Cardiac septum (tissue), 1 donor: ENCODE measurements at places on chromosomes 7 and 10.

DNA sequence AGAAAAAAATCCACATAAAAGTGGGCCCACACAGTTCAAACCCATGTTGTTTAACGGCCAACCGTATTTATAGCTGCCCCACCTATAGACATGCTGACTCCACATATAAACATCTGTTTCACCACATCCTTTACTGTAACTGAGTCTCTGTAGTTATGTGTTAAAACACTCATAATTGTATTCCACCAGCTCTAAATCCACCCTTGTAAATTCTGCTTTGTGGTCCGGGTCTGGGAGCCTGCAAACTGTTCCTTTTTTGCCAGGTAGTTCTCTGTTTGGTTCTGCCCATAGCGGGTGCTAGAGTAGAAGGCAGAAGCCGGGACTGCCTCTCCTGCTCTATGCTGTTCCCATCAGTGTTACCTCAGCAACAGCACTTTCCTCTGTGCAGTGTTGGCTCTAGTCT, 20.2 kb upstream of the FHIP2A start:
- no peak for DNase-seq

DNA sequence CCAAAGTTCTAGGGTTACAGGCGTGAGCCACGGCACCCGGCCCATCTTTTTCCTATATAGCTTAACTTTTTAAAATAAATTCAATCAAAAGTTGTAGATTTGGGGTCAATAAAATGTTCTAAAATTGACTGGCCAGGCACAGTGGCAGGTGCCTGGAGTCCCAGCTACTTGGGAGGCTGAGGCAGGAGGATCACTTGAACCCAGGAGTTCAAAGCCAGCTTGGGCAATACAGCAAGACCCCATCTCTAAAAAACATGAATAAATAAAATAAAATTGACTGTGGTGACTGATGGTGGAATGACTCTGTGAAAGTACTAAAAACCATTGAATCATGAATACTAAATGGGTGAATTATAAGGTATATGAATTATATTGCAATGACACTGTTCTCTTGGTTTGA, 20.8 kb downstream of the P4HA1 start:
- no peak for DNase-seq

GRCh38 chr7:14305233-14305866, 315.9 kb upstream of the ETV1 start:
- no peak for DNase-seq

DNA sequence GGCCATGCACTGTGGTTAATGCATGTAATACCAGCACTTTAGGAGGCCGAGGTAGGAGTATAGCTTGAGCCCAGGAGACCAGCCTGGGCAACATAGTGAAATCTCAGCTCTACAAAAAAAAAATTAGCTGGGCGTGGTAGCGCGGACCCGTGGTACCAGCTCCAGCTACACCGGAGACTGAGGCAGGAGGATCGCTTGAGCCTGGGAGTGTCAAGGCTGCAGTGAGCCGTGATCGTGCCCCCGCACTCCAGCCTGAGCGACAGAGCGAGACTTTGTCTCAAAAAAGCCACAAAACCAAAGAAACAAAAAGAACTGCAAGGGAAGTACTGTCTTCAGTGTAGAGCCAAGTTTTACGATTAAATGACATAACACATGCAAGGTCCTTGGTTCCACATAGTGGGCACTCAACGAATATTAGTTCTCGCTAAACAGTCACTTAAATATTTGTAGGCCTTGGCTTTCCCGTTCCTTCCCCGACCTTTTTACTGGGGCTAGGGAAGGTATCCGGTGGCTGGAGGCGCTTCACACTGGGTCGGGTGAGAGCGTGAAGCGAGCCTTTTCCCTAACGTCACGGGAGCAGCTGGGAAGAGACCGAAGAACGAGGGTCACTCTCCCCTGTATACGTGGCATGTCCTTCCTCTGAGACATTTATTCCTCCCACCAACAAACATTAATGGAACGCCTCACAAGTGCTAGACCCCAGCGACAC, 993 bp upstream of the SND1 start:
- no peak for DNase-seq

DNA sequence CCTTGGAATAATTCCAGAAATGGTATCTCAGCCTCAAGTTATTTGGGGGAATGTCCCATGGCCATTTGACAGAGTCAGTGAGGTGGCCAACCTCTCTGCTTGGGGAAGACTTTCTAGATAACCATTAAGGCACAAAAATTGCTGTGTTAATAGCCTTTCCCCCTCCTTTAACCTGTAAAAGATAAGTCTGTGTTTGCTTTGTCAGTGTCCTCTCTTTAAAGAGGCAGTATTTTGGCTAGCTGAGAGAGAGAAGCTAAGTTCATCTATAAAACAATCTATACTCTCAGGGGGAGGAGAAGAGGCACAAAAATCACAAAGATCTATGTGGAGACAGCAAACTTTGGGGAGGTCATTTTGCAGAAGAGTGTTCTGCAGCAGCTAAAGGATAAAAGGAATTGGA, 72.1 kb downstream of the PLCE1 start:
- no peak for DNase-seq

GRCh38 chr10:130128062-130128781, 8.0 kb upstream of the GLRX3 start:
- no peak for DNase-seq

- DNase-seq: peak; percentile 83
Observed at GRCh38 chr10:5297466-5297865, 67.3 kb upstream of the UCN3 start.

GRCh38 chr7:128135515-128136214, 104.4 kb upstream of the LRRC4 start:
- DNase-seq: no peak

GRCh38 chr7:27533652-27534081, 129.0 kb downstream of the HIBADH start:
- DNase-seq: no peak

DNA sequence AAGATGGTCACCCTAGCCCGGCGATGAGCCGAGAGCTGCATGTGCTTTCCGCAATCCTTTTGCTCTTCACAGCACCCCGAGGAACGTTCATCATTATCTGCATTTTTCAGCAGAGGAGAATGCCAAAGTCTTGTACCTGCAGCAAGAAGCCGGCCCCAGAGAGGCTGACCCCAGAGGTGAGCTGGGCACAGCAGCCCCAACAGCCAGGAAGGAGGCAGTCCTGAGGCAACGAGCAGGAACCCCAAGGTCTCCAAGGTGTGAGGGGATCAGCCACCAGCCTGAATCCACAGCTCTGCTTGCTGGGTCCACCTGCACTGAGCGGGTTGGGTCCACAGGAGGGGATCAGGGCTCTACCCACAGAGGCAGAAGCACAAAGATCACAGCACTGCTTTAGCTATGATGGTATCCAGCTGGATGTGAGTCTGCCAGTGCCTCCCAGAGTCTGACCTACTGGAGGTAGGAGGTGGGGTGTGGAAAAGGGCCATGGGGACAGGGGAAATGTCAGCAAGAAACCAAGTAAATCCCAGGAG, 16.8 kb upstream of the GDF10 start:
- no peak for DNase-seq

GRCh38 chr10:46526682-46527038, 29.8 kb downstream of the GPRIN2 start:
- DNase-seq: peak; percentile 75

DNA sequence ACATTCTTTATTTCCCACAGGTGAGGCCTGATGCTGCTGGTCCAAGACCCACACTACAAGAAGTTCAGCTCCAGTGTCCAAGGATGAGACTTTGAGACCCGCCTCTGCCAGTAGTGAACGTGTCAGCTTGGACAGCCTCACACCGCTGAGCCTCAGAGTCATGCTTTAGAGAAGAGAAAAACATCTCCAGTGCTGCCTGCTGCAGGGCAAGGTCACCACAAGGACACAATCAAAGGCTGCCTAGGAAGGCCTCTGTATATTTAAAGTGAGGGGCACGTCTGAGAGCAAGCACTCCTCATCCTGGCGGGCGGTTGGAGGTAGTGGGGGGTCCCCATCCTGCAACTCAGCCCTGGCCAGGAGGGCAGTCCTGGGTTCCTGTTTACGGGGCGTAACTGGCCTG, 19.3 kb downstream of the FGFR2 start:
- peak; percentile 17 for DNase-seq
